ENCODE measurements at places on chromosomes 12 and 14. TPM values are rescaled to one million over a fixed set of nuclear protein-coding genes. Genes with fewer than 3 reads are reported as not detected.

The GLI1 gene
- 1.5 TPM for total RNA-seq

GRCh38 chr12:12723149-12723680, 6.0 kb downstream of the CDKN1B start:
- no peak for DNase-seq

DNA sequence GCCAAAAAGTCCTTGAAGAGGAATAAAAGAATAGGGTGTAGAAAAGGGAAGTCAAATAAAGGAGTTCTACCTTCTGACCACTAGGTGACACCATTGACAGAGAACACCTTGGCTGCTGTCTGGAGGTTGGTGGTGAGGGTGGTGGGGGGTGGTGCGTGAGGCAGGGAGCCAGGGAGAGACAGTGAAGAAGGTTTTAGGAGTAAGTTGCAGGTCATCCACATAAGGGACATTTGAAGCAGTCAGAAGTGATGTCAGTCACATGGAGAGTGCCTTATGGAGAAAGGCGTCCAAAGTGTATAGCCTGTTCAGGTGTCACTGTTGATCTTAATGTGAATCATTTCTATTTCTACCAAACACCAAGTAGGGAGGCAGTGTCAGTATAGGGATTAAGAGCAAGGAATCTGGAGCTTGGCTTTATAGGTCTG, 279.3 kb upstream of the DDHD1 start:
- peak; percentile 11 for DNase-seq

DNA sequence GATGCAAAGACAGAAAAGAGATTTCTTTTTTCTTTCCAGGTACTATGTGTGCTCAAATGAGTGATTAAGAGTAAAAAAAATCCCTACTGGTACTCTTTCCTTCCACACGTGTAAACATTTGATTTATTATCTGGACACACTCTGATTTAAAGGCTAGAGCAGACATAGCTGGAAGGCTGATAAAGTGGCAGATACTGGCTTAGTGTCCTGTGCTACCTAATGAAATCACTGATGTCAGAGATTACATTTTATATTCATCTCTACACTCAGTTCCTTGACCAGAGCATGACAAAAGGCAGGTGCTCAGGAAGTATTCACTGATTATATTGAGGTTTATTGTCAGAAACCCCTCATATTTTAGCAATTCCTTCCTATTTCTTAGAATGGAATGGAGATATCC, 136.6 kb upstream of the SLC38A2 start:
- DNase-seq: no peak

DNA sequence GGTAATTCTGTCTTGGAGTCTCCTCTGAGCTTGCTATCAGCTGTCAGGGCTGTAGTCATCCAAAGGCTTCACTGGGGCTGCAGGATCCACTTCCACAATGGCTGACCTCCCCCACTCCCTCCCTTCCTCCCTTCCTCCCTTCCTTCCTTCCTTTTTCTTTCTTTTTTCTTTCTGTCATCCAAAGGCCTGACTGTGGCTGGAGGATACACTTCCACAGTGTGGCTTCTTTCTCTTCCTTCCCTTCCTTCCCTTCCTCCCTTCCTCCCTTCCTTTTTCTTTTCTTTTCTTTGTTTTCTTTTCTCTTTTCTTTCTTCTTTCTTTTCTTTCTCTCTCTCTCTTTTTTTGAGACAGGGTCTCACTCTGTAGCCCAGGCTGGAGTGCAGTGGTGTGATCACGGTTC, 30.6 kb downstream of the ARF6 start:
- DNase-seq: no peak

DNA sequence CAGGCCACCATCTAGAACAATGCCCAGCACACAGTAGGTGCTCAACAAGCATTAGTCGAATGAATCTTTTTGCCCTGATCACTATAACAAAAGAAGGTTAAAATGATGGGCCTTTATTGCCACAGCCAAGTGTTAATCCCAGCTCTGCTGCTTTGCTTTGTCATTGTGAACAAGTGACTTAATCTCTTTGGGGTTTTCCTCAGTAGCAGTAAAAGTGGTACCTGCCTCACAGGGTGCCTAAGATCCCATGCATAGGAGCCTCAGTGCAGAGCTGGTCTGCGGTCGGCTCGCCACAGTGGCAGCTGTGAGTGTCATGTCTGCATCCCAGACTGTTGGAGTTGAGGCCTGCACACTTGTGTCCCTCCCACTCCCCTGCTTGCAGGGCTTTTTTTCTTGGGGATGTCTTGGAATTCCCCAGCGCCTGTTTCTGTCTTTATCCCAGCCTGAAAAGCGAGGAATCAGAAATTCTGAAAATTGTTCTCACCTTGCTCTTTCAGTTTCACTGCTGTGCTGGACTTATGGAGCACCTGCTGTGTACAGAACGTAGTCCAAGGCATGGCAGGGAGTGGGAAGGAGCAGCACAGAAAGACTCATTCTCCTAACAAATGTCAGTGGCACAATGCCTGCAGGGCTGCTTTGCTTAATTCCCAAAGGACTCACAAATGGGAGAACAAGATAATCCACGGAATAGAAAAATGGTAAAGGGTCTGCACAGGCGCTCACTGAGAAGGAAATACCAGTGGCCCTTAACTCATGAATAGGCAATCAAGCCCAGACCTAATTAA, 90.8 kb downstream of the EML1 start:
- DNase-seq: no peak

DNA sequence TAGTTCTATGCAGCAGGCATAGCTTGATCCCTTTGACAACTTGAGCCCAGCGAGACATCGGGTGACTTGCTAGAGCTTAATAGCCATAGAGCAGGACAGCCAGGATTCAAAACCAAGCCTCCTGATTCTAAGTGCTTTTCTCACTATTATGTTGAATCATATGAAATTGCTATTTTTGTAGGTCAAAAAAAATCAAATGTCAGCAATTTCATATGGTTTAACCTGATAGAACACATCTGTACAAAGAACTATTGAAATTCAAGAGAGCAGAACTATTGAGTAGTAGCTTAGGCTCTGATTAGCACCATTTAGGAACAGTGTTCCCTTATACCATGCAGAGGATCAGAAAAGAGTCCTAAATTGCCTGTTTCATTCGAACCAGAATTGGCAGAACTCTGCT, 132.0 kb downstream of the EMP1 start:
- DNase-seq: no peak

GRCh38 chr14:30692669-30693068, 70.5 kb downstream of the SCFD1 start:
- no peak for DNase-seq

- DNase-seq: no peak
Observed at GRCh38 chr12:94457311-94457710, 2.4 kb downstream of the CEP83 start.

All from activated T-helper 2 cell treated with anti-CD3 and anti-CD28 coated beads, Interferon-gamma antibody, Interleukin-2, Interleukin-4, amounts not matched to agents 10 μg/mL and 5 μg/mL and 100 μg/mL, durations not matched to agents 14 hours and 24 hours and 36 hours (primary cell).